ENCODE measurements at places on chromosomes 11 and 22.

GRCh38 chr22:17318817-17319216 is 50.4 kb upstream of the CECR2 start:
- DNase-seq: no peak

DNA sequence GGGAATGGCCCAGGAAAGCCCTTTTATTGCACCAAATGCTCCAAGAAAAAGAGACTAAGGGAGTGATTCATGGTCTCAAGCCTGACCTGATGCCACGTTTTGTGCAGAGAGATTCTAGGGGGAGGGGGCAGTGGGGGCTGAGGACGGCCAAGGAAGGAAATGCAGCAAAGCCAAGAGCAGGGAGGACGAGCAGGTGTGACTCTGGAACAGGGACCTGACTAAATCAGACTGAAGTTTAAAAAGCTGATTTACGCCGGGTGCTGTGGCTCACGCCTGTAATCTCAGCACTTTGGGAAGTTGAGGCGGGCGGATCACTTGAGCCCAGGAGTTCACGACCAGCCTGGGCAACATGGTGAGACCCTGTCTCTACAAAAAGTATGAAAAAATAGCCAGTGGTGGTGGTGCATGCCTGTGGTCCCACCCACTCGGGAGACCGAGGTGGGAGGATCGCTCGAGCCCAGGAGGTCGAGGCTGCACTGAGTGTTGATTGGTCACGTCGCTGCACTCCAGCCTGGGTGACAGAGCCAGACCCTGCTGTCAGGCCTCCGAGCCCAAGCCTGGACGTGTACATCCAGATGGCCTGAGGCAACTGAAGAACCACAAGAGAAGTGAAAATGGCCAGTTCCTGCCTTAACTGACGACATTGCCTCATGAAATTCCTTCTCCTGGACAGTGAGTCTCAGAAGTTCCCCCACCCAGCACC is 10.8 kb upstream of the IFITM3 start:
- DNase-seq: no peak

DNA sequence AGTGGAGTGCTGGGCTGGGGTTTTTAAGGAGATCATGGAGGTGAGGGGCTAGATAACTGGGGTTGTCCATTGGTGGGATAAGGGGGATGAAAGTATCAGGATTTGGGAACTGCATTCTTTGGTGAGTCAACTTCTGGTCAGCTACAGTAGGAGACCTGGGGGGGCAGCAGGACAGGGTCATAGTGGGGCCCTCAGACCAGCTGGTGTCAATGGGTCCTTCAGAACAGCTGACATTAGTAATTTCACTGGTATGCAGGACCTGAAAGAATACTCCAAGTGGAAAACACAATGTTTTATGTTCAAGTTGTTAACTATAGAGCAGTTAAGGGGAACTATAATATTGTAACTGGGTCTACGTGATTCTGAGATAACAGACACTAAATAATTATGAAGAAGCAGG is 2.8 kb upstream of the TTC12 start:
- DNase-seq: no peak

DNA sequence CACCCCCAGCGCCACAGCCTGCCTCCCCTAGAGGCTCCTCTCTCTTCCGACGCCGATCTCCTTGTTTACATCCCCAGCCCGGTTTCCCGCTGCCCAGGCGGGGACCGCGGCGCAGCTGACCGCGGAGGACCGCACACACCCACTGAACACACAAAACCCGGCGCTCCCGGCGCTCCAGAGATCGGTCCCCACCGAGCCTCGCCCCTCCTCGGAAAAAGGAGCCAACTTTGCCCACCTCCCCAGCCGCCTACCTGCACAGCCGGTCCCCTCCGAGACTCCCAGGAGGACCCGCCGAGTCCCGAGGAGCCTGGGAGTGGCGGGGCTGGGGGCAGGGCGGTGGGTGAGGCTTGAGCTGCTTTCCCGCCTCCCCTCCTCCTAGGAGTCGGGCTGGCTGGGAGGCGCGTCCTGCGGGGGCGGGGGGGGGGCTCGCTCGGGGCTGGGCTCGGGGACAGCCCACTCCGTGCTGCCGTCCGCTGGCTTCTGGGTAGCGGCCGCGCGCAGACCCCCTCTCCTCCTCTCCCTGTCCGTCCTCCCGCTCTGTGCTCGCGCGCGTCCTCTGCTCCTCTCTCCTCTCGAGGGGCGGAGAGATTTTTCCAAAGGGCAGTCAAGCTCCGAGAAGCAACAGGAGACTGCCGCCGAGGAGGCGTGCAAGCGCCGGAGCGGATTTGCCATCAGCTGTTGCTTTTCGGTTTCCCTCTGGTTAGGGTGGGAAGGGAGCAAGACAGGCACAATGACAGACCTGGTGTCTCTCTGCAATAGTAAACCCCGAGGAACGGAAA is at the start of gene FXYD6:
TSS of gene FXYD6 (minus strand) at position 318 of the 779 bp plus-strand sequence. CDS start 33,882 bp downstream, outside the sequence.
- no peak for DNase-seq

DNA sequence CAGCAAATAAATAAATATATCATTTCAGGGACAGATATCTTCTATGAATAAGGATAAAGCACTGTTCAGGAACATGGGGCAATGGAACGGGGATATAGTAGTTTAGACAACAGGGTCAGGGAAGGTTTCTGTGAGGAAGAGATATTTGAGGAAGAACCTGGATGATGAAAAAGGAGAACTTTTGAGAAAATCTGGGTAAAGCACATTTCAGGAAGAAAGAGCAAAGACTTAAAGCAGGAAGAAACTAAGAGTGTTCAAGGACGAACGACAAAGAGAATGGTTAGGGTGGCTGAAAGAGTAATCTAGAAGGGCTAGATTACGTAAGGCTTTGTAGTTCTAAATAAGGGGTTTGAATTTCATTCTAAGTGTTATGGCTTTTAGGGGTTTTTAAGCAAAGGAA is 12.7 kb downstream of the DDI1 start:
- DNase-seq: no peak
